NCI-H510A treated with DMSO at 0.1 percent for 48 hours (cell line): ENCODE measurements at places on chromosomes 5 and 9.

DNA sequence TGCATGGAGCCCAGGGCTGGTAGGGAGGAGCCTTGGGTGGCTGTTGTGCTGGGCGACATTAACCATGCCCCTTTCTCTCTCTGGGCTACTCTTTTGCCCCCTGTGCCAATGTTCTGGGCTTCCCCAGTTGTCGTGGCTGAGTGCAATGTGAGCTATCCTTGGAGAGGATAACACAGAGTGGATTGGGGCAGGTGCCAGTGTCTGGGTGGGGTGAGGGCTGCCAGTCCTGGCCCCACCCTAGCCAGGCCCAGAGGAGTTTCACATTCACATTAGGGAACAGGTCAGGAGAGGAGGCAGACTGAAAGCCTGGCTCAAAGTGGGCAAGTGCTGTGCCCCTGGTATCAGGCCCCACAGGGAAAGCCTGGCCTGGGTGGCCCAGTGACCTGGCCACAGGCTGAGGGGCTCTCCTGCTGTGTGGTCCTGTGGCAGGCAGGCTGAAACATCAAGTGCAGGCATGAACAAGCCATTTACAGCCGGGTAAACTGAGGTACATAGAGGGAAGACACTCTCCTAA, 7.5 kb upstream of the NDST1 start:
- no peak for DNase-seq

GRCh38 chr9:118637681-118638080, 731.6 kb downstream of the BRINP1 start:
- no peak for DNase-seq

DNA sequence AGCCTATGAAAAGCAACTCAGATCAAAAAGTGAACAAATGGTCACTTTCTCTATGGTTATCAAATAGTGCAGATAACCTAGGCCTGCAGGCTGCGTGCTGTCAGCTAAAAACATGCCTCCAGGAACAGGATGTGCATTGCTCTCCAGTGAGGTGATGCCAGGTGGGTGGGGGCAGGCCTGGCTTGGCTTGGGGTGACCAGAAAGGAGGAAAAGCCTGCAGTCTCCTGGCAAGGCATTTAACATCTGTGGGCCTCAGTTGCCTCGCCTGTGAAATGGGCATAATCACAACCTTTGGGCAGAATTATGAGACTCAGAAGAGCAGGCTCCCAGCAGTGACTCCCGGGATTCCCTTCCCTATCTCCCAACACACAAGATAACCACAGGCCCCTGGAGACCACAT, 135.9 kb downstream of the COL23A1 start:
- no peak for DNase-seq

DNA sequence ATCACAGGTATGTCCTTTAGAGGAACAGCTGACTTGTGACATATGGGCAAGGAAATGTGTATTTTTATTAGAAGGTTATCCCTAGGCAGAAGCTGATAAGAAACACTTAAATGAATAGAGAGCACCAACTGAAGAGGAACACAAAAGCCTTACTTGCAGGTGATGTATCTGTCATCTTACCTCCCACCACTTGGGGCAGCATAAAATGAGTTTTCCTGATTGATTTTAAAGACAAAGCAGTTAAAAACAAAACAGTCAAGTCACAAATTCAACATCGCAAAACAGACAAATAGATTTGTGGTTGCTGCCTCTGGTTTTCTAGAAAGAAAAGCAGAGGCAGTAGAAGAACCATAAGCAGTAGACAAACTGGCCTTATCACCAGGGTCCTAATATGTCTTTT, 302.4 kb upstream of the ZNF462 start:
- no peak for DNase-seq

- no peak for DNase-seq
Measured at GRCh38 chr5:99133921-99134320, 205.1 kb upstream of the CHD1 start.

DNA sequence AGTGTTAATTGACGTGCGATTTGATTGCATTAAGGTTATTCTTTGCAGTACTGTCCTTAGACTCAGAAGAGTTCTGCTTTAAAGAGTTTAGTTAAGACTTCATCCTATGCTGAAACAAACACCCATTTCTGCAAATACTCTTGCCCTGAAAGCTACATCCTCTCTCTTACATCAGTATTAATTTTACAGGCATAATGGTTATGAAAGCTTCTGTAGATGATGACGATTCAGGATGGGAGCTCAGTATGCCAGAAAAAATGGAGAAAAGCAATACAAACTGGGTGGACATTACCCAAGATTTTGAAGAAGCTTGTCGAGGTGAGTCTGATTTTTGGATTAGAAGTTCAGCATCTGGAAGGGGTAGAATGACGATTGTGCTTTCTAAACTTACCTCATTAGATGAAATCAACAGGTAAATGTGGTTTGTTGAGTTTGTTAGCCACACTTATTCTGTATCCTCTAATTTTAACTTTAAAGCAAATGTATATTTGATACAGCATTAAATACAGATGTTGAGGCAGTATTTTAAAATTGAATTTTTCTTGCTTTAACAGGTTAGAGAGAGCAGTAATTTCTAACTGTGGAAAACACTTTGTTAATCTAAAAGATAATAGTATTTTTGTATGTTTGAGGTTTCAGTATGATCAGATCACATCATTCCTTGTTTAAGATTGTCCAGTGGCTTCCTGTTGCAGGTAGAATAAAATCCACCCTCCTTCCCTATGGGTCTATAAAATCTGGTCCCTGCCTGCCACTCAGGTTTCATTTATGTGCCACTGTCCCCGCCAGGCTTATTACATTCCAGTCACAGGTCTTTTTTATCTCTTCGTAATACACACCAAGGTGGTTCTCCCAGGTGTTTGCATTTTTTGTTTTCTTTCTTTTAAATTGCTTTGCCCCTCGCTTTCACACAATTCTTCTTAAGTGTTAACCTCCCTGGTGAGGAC, 1.3 kb downstream of the NAA35 start:
- DNase-seq, result peak; percentile 8

DNA sequence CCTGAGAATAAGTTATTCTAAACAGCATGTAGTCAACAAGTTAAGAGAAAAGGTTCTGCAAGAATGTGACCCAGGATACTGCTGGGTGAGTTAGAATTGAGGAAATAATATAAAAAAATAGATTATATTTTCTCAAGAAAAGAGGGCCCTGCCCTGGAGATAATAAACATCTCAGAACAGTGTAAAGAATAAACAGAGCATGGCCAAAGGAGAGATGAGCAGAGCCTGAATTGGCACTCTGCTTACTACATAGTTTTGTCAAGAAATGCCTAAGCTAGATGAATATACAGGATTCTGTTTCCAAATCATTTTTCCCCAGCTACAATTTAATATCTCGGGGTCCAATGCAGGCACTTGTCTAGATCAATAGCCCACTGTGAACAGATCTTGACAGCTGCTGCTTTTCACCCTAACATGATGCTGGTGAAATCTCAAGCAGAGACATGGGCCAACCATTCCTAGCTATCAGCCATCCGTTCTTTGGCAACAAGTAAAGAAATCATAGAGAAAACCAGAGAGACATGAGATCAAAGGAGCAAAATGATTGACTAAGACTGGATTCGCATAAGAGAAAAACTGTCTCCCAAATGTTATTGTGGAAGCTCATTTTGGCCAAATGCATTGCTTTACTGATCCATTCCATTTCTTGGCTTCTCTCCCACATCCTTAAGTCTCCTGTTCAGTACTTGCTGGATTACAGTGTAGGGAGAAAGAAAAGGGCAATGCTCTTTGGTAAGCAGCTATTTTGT, 173.2 kb downstream of the PRELID2 start:
- no peak for DNase-seq

DNA sequence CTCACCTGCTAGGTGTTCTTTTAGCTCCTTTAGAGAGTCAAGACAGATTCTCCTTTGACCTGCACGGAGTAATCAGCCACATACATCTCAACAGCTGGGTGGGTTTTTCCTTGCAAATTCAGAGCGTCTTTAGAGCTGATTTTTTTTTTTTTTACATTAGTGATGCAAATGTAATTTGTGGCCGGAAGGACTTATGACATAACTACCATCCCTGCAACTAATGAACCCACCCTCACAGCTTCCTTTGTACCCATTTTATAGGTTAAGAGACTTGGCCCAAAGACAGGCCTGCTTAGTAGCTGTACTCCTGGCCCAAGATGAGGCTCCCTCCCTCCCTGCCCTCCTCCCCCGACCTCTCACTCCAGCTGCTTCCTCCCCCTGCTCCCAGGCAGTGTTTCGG, 69.9 kb upstream of the NIPAL4 start:
- DNase-seq, result no peak

DNA sequence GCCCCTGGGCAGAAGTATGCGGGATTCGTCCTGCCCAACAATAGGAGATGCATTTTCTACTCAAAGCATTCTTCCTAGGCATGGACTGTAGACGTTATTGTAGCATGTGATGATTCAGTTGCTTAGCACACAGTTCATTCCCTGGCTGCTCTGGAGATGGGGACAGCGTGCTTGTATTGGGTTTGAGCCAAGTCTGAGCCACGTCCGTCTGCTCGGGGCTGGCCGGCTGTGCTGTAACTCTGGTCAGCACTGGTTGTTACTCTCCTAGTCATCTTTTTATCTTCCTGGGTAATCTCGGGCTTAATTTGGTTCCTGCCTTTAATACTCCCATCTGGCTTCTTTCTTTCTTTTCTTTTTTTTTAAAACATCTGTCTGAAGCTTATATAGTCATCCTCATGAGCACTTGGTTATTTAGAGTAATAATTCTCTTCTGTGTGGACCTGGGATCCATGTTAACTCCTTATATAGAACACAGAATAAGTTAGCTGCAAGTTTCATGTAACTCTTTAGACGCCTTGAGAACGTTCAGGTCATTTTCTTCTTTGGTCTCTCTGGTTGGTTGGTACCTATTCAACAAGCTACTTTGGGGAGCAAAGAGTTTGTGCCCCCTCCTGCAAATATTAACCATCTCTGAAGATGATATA, 118.8 kb upstream of the RPS23 start:
- DNase-seq, result peak; percentile 9

GRCh38 chr9:135339378-135339973, 140.1 kb upstream of the PPP1R26 start:
- no peak for DNase-seq

DNA sequence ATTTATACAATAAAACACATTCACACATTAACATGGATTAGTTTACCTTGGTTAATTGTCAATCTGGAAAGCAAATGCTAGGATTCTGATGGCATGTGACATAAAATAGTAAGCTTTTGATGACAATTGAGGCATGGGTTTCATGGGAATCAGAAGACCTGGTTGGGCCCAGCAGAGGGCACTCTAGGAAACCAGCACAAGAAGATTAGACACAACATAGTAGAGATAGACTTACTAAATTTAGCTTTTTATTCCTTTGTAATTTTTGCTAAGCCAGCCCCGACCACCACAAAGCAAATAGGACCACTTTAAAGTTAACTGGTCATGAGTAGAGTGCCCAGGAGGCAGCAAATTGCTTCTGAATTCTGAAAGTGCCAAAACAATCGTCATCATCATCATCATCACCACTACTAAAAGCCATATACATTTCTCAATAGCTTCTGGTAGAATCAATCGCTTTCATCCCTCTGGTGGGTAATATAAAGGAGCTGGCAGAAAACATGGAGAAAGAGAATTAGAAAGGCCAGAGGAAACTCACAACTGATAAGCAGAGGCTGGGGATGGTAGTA, 163.2 kb downstream of the ARRDC3 start:
- no peak for DNase-seq

- no peak for DNase-seq
Measured at GRCh38 chr5:137147346-137147745, 351.8 kb downstream of the SPOCK1 start.

- no peak for DNase-seq
Measured at GRCh38 chr9:110807956-110808598, 139.5 kb downstream of the MUSK start.

DNA sequence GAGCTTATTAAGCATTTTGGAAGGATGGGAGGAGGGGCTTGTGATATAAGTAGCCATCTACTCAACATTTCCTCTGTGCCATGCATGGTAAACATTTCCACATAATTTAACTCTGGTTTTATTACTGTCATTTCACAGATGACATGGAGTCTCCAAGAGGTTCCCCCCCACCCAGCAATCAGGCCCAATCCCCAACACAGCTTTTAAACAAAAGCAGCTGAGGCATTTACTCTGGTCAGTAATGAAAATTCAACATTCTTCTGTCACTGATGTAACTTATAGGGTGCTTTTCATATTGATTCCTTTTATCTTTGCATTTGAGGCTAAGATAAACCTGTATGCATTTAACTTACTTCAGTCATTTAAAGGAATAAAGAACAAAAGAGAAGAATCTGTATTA, 128.1 kb downstream of the COL23A1 start:
- DNase-seq, result no peak

DNA sequence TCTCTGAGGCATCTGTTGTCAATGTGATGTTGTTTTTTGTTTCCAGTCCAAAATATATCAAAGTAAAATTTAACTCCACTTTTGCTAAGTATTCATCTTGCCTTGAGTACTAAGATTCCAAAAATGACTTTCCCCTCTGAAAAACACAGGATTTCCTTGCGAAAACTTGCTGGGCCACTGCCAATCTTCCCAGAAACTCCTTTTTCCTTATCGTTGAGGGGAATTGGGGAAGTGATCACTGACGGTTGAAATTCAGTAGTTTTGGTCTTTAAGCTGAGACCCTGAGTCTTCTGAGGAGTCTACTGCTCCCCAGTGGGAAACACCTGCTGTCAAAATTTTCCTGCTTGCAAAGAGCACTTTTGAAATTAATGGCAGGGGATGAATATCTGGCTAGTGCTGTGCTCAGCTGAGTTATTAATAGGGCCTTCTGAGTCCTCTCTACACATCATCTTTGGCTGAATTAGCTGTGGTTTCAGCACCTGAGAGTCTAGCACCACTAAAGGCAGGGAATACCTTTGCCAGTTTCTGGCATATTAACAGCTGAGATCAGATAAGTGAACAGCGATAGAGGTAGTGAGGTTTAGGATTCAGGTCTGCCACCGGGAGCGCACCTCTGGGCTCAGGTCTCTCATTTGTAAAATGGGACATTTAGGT, 18.0 kb downstream of the TLR4 start:
- DNase-seq, result no peak

DNA sequence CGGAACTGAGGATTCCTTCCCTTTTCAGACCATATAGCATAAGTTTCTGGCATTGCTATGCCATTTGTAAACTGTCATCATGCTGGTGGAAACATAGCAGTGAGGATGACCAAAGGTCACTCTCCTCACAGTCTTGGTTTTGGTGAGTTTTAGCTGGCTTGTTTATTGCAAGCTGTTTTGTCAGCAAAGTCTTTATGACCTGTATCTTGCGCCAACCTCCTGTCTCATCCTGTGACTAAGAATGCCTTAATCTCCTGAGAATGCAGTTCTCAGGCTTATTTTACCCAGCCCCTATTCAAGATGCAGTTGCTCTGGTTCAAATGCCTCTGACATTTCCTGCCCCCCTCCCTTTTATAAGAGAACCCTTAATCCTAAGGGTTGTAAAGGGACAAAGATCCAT, 26.7 kb upstream of the GRIA1 start:
- DNase-seq, result no peak

DNA sequence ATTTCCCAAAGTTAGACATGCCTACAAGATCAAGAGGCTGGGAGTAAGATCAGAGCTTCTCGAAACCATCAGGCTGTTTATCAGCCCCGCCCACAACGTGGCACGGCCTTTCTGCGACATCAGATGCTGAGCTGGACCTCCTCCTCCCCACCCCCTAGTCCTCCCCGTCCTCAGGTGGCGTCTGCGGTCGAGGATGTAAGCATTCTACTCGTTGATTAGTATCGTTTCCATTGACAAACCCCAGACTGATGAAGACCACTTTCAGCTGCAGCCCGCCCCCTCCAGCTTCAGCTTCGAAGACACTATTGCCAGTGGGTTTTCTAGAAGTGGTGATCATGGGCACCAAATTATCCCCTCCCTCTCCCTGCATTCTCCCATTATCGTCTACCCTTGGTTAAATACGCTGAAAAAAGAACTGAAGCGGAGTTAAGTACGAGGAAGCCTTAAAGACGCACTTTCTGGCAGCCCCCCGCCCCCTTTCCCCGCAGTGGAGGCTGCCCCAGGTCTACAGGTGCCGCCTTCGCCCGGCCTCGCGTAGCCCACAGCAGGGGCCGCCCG, 1.1 kb downstream of the PPIC start:
- DNase-seq, result peak; percentile 39
